Sigmoid colon (tissue), 7 donors: ENCODE measurements at places on chromosomes 5 and 9. TPM values are rescaled to one million over a fixed set of nuclear protein-coding genes. Genes with fewer than 3 reads are reported as not detected.

Gene DDX4
- 0.33 TPM for total RNA-seq

Gene TEX48
- total RNA-seq, result not detected

Gene SPATA9
- not detected for total RNA-seq

DNA sequence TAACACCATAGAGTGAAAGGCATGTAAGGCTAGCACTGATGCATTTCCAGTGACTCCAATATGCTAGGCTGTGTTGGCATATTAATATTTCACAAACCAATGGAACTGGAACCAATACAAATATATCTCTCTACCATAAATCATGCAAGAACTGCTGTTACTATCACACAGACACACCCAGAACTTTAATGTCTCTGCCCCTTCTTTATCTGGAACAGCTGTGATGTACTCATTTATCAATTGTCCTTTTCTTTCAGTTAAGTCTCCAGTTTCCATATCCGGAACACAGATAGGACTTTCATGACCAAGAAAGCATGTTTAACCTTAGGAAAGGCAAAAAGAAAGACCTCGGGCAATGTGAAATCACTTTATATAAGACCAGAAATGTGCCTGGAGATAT is 70.3 kb downstream of the SPTLC1 start:
- no peak overlapping the region for H3K4me3 ChIP-seq
- no peak for DNase-seq
- H3K4me1 ChIP-seq, result no peaks in the 10 kb centered on the region
- H3K36me3 ChIP-seq, result no peaks in the 10 kb centered on the region
- H3K27ac ChIP-seq, result no peak overlapping the region

Gene ZNG1C
- 14.3 TPM for total RNA-seq

- H3K4me1 ChIP-seq, result no peaks in the 10 kb centered on the region
- no peak overlapping the region for H3K4me3 ChIP-seq
- H3K27me3 ChIP-seq, result no peaks in the 10 kb centered on the region
- no peak for DNase-seq
These were observed 5.9 kb upstream of the SPOUT1 start for GRCh38 chr9:128835246-128836210.

DNA sequence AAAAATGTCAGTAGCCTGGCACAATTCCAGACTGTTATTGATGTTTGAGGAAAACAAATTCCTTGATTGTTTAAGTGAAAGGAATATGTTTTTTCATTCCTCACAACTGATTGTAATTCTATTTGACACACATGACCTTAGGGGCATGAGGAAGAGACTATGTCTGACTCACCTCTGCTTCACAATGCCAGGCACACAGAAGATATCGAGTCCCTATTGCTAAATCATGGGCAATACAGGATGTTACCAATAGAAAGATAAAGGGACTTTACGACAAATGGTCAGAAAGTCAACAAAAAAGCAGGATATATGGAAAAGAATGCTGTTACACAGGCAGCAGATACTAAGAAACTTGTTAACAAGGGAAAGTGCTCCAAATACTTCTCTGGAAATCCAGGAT is 1903.5 kb downstream of the EFNA5 start:
- H3K36me3 ChIP-seq, result no peaks in the 10 kb centered on the region
- H3K4me3 ChIP-seq, result no peak overlapping the region
- no peak for DNase-seq
- H3K27ac ChIP-seq, result no peak overlapping the region
- H3K27me3 ChIP-seq, result no peaks in the 10 kb centered on the region
- H3K4me1 ChIP-seq, result no peaks in the 10 kb centered on the region
